Fibroblast of the aortic adventitia (primary cell): ENCODE measurements at places on chromosomes 1 and 21. TPM values are rescaled to one million over a fixed set of nuclear protein-coding genes. Genes with fewer than 3 reads are reported as not detected.

DNA sequence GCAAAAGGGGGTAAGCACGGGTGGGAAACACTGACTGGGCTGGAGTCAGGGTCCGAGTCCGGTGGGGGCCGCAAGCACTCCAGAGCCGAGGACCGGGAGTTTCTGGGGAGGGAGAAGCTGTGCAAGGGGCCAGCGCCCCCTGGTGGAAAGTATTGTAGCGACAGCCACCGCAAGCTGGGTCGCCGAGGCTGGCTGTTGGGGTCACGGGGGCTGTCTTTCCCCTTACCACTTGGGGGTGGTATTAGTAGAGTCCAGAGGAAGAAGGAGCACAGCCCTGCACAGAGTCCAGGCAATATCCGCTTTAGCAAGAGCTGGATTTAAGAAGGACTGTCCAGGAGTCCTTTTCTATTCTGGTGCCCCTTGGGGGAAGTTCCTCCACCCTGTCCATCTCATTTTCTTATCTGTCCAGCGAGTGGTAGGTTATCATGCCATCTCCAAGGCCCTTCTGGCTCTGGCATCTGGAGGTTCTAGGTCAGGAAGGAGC lies 17.9 kb upstream of the ETV3 start:
- peak; percentile 68 for DNase-seq

GRCh38 chr1:11046625-11047365 lies at the start of gene MASP2:
MASP2 (minus strand) TSS chr1:11047239; CDS start chr1:11047207, 32 bp downstream.
- no peak for DNase-seq

DNA sequence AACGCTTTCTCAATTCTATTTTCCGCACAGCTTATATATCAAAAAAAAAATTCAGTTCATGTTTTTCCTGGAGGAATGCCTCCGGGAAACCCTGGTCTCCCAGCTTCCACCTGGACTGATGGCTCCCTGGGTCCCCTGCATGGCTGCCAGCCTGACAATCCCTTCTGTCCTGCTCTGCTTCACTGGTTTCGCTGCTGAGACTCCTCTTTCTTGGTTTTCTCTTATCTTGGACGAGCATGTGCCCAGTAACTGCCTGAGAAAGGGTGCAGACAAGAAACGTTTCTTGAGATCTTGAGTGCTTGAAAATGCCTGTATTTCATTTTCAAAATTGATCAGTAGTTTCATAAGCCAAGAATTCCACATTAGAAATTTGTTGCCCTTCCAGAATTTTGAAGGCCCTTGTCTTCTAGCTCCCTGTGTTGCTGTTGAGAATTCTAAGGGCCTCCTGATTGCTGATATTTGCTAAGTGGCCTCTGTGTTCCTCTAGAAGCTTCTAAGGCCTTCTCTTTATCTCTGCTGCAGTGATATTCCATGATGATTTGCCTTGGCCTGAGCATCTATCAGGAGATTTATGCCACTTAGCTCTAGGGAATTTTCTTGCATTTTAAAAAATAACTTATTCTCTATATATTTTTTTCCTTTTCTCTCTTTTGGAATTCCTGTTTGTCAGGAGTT lies 44.7 kb downstream of the ETS2 start:
- no peak for DNase-seq

DNA sequence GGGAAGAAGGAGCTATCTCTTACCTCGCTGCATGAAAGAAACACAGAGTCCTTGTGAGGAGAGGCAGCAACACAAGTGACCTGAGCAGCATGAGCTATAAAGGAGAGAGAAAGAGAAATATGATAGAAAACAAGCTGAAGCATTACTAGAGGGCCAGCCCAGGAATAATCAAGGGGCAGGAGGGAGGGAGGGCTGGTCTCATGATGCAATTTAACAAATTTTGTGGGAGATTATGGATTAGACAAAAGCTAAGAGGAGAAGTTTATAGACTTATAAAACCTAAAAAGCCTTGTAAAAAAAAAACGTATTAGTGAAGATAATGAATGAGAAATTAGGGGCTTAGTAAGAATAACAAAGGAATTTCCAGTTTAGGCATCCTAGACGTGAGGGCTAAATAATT lies 5.0 kb downstream of the WDR77 start:
- no peak for DNase-seq

- DNase-seq, result no peak
These were observed 449.5 kb upstream of the PROX1 start for GRCh38 chr1:213538251-213538650.

KCNE1 gene
- 0.09 and 0.74 TPM in 2 replicates for total RNA-seq

DNA sequence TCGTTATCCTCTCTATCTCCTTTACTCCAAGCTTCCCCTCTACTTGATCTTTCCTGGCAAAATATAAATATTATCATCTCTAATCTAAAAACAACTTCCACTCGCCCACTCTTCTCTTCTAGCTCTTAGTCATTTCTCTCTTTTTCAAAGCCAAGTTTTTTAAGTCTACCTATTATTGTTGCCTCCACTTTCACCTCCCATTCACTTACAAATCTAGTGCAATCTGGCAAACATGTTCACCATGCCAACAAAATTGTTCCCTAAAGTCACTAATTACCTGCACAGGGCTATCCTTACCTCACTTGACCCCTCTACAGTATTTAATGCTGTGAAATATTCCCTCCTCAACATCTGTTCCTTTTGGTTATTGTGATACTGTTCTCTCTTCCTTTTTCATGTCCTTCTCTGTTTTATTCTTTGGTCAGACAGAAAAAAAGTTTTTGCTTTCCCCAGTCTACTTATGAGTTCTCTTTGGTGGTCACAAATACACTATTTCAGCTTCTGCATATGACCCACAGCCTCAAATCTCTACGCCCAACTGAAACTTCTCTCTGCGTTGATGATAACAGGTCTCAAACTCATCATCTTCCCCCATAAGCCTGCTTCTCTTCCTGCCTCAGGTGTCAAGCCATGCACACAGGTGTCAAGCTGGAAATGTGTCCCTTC lies 31.9 kb upstream of the RAP1A start:
- no peak for DNase-seq

DNA sequence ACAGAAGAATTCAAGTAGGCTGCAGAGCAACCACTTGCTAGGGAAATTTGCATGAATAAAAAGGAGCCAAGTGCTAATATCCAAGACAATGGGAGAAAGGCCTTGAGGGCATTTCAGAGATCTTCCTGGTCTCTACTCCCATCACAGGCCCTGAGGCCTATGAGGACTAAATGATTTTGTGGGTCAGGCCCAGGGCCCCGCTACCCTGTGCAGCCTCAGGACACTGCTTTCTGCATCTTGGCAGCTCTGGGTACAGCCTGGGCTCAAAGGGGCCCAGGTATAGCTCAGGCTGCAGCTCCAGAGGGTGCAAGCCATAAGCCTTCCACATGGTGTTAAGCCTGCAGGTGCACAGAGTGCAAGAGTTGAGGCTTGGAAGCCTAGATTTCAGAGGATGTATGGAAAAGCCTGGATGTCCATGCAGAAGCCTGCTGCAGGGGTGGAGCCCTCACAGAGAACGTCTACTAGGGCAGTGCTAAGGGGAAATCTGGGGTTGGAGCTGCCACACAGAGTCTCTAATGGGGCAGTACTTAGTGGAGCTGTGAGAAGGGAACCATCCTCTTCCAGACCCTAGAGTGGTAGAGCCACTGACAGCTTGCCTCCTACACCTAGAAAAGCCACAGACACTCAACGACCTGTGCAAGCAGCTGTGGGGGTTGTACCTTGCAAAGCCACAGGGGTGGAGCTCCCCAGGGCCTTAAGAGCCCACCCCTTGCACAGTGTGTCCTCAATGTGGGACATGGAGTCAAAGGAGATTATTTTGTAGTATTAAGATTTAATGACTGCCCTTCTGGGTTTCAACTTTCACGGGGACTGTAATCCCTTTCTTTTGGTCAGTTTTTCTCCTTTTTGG lies 13.7 kb upstream of the ACTRT2 start:
- DNase-seq, result no peak

MYOCOS gene
- not detected in 2 replicates for total RNA-seq

FAM177B gene
- total RNA-seq, result not detected in 2 replicates

DNA sequence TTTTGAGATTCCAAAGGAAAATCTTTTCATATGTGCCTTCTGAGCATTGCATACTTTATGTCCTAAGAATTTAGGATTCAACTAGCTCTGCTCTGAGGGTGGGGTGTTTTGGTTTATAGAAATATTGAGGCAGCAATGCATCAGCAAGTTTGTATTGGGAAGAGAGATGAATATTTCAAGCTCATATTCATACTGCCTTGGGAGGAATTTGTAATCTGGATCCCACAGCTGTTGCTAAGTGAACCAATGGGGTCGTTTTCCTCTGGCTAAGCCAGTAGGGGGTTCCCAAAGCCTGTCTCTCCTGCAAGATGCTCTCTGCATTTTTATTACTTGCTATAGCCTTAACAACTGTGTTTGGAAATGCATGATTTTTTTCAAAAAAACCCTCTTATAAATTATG lies 130.6 kb downstream of the SNX7 start:
- peak; percentile 40 for DNase-seq

DNA sequence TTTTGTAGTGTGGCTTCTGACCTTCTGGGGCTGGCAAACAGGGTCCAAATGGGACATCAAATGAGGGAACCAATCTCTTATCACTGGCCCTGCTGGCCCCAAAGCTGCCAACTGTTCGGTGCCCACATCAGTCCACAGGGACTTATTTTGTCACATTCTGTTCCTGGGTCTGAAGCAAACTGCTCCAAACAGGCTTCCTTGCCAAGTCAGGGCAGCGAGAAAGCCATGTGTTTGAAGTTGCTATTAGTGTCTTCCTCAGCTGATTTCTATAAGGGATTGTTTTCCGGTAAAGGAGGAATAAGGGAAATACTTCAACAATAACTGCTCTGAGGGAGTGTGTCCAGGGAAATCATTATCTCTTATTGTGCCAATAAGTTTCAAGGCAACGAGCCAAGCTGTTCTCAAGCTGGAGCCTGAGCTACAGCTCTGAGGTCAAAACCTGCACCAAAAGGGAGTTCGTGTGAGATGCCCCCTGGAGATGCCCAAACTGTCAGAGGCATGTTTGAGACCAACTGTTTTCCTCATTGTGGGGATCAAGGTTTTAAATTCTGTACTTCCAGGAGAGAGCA lies 381.4 kb upstream of the PROX1 start:
- no peak for DNase-seq

- peak; percentile 37 for DNase-seq
These were observed 24.3 kb upstream of the NBL1 start for GRCh38 chr1:19619697-19620384.

CA6 gene
- total RNA-seq, result not detected in 2 replicates

SLFNL1 gene
- total RNA-seq, result 0.09 and 0.57 TPM in 2 replicates
